Endothelial cell of umbilical vein (primary cell): ENCODE measurements at places on chromosomes 12 and 14.

DNA sequence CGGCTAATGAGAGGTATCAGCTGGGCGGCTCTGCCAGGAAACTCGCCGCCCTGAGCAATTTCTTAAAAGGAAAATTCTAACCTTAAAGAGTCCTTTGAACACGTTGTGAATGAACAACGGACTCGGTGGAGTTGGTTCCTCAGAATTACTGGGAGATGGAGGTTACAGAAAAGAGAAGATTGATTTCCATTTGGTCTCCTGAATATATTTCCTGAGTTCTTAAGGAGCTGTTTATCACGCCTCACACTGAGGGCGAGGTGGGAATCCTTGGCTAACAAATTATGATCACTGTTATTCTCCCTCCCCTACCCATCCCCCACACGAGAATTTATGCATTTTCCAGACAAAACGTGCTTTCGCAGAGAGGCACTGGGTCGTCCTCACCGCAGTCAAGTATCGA lies 194.5 kb upstream of the C14orf180 start:
- no peak overlapping the region for H3K4me3 ChIP-seq
- H3K4me1 ChIP-seq: no peaks in the 10 kb centered on the region
- H3K27me3 ChIP-seq: no peaks in the 10 kb centered on the region
- no peaks in the 10 kb centered on the region for H3K36me3 ChIP-seq

DNA sequence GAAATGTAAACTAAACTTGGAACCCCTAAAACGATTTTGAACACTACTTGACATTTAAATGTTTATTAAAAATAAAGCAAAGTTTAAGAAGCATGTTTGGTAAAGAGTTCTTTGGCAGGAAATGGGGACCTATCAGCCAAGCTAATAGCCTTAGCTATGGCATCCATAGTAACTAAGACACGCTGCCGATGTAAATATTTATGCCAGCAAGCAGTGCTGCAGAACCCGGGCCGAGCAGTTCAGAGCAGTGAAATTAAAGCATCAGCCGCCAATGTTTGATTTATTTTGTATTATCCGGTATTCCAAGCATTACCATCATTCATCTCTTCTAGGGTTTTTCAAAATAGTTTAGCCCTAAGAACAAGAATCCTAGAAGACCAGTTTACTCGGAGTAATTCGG lies 61.6 kb downstream of the PPP2R5C start:
- H3K36me3 ChIP-seq: no peaks in the 10 kb centered on the region
- no peak overlapping the region for H3K27ac ChIP-seq
- no peak for DNase-seq
- H3K4me1 ChIP-seq: no peaks in the 10 kb centered on the region
- no peak overlapping the region for H3K4me3 ChIP-seq

DNA sequence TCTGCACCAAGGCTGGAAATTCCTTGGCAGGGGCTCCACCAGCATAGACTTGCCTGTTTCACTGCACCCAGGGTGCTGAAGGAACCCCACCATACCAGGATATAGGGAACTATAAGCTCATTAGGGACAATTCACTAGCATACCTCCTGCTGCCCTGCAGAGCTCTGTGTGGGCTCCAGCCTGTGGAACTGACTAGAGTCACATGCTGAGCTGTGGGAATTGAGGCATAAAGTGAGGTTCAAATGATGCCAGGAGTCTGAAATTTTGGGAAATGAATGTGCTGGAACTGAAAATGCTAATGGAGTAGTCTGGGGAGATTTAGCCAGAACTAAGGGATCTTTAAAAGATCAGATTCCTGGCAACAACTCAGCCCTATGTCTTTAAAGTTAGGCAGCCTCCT lies 7.3 kb upstream of the EMP1 start:
- no peaks in the 10 kb centered on the region for H3K4me1 ChIP-seq
- H3K36me3 ChIP-seq: no peaks in the 10 kb centered on the region
- DNase-seq: no peak
- no peaks in the 10 kb centered on the region for H3K27me3 ChIP-seq
- H3K4me3 ChIP-seq: no peak overlapping the region

DNA sequence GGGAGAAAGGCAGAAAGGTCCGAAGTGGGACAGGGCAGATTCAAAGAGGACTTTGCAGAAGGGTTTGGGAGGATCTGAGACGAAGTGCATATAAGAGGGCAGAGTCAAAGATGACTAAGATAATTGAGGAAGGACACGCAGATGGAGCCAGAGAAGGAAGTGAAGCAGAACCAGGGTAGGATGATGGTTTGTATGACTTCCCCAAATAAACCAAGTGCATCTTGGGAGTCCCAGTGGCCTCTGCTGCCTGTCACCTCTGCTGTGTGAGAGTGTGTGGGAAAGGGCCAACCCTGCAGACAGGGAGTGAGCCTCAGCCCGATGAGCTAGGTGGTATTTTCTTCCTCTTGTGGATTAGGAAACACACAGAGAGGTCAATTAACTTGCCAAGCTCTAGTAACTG lies 36.8 kb downstream of the FLVCR2 start:
- H3K27me3 ChIP-seq: peaks cover 13% of the 10 kb centered on the region
- H3K4me1 ChIP-seq: no peaks in the 10 kb centered on the region
- DNase-seq: no peak
- no peak overlapping the region for H3K27ac ChIP-seq
- no peak overlapping the region for H3K4me3 ChIP-seq

GRCh38 chr14:95395098-95395737 lies 75.5 kb upstream of the CLMN start:
- no peaks in the 10 kb centered on the region for H3K36me3 ChIP-seq
- H3K4me3 ChIP-seq: no peak overlapping the region
- no peaks in the 10 kb centered on the region for H3K4me1 ChIP-seq

GRCh38 chr14:46581036-46581671 lies 70.4 kb downstream of the RPL10L start:
- no peak overlapping the region for H3K4me3 ChIP-seq
- no peaks in the 10 kb centered on the region for H3K36me3 ChIP-seq
- peaks cover 10% of the 10 kb centered on the region for H3K4me1 ChIP-seq
- H3K27me3 ChIP-seq: no peaks in the 10 kb centered on the region
- no peak overlapping the region for H3K27ac ChIP-seq

- H3K36me3 ChIP-seq: no peaks in the 10 kb centered on the region
- H3K27me3 ChIP-seq: peaks cover 8% of the 10 kb centered on the region
- no peaks in the 10 kb centered on the region for H3K4me1 ChIP-seq
- H3K27ac ChIP-seq: no peak overlapping the region
- H3K4me3 ChIP-seq: no peak overlapping the region
- DNase-seq: peak; percentile 16
Measured at GRCh38 chr12:109387425-109388166, 39.9 kb downstream of the MYO1H start.

GRCh38 chr14:53570411-53571387 lies 385.9 kb downstream of the BMP4 start:
- no peaks in the 10 kb centered on the region for H3K36me3 ChIP-seq
- no peak overlapping the region for H3K27ac ChIP-seq
- DNase-seq: no peak
- H3K4me3 ChIP-seq: no peak overlapping the region
- no peaks in the 10 kb centered on the region for H3K4me1 ChIP-seq
- peaks cover 3% of the 10 kb centered on the region for H3K27me3 ChIP-seq

DNA sequence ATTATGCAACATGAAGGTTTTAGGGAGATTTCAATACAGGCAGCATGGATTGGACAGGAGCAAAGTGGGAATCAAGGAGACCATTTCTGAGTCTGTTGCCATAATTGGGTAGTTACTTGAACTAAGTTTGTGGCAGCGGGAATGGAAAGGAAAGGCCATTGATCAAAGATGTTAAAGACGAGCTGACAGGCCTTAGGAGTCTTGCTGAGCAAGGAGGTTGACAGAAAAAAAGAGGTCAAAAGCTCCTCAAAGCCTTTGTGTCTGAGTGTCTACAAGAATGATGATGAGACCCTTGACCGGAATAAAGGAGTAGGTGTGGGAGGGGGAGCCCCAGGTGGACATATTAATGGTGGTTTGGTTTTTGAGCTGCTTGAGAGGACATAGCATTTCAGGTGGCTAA lies 9.4 kb downstream of the PLEKHA5 start:
- no peak overlapping the region for H3K27ac ChIP-seq
- no peak overlapping the region for H3K4me3 ChIP-seq
- DNase-seq: no peak
- H3K36me3 ChIP-seq: no peaks in the 10 kb centered on the region
